ENCODE measurements at places on chromosomes 1 and 21. TPM values are rescaled to one million over a fixed set of nuclear protein-coding genes. Genes with fewer than 3 reads are reported as not detected.

SPATA1 gene
- 1.8 TPM for polyA plus RNA-seq

OR2T2 gene
- not detected for polyA plus RNA-seq

MYBPH gene
- 534 TPM for polyA plus RNA-seq

PCAT6 gene
- polyA plus RNA-seq = 2.7 TPM

NEGR1 gene
- 18.1 TPM for polyA plus RNA-seq

CD5L gene
- not detected for polyA plus RNA-seq

CREG1 gene
- 28.6 TPM for polyA plus RNA-seq

TCP10L gene
- polyA plus RNA-seq = 1.6 TPM

SPRR2E gene
- polyA plus RNA-seq = not detected
